A549 treated with Hydrocortisone at 1 μM for 4 hours (cell line): ENCODE measurements at places on chromosomes 7 and 10. TPM values are rescaled to one million over a fixed set of nuclear protein-coding genes. Genes with fewer than 3 reads are reported as not detected.

Gene OLAH
- total RNA-seq = 0.58 to 0.93 TPM (median 0.66 TPM) in 5 replicates

Gene IRF5
- 12.2 to 17.8 TPM (median 15.2 TPM) in 5 replicates for total RNA-seq

Gene HSPA14
- total RNA-seq = 40.7 to 46.6 TPM (median 43.9 TPM) in 5 replicates

Gene CALCR
- not detected in 5 replicates for total RNA-seq

Gene FAM25C
- total RNA-seq = 0.59 to 2.9 TPM (median 0.93 TPM) in 4 of 5 replicates, not detected in the other

Gene EMX2
- not detected in 5 replicates for total RNA-seq

Gene NUTM2A
- total RNA-seq = 0.06 to 0.28 TPM (median 0.13 TPM) in 5 replicates

Gene CALML3
- not detected in 5 replicates for total RNA-seq

Gene CCDC3
- total RNA-seq = 0.83 to 1.4 TPM (median 1.0 TPM) in 5 replicates

Gene PTPN20
- total RNA-seq = 2.9 to 5.1 TPM (median 4.1 TPM) in 5 replicates

Gene ZNF117
- total RNA-seq = 0.09 to 0.32 TPM (median 0.14 TPM) in 5 replicates

Gene ASIC3
- total RNA-seq = 6.0 to 10.8 TPM (median 9.5 TPM) in 5 replicates

Gene FZD8
- total RNA-seq = 3.6 to 5.3 TPM (median 4.9 TPM) in 5 replicates

Gene RTKN2
- total RNA-seq = 0.84 to 0.93 TPM (median 0.91 TPM) in 5 replicates

Gene GSTO2
- 1.7 to 2.4 TPM (median 1.9 TPM) in 5 replicates for total RNA-seq

Gene ARHGEF35
- 0.37 to 0.68 TPM (median 0.39 TPM) in 5 replicates for total RNA-seq

Gene TEX36
- not detected in 5 replicates for total RNA-seq

Gene KBTBD2
- 20.5 to 31.3 TPM (median 24.6 TPM) in 5 replicates for total RNA-seq

Gene ZNF488
- total RNA-seq = 10.9 to 15.0 TPM (median 13.2 TPM) in 5 replicates

Gene NOS3
- 0.33 to 0.51 TPM (median 0.38 TPM) in 5 replicates for total RNA-seq

Gene GRM3
- not detected in 5 replicates for total RNA-seq

Gene LIPK
- total RNA-seq = not detected in 5 replicates

Gene RSU1
- 81.0 to 91.6 TPM (median 84.9 TPM) in 5 replicates for total RNA-seq

Gene FXYD4
- total RNA-seq = not detected in 5 replicates

Gene ACSL5
- total RNA-seq = 0.29 to 0.46 TPM (median 0.41 TPM) in 5 replicates

Gene SPRN
- 0.22 to 0.54 TPM (median 0.30 TPM) in 5 replicates for total RNA-seq

Gene RADIL
- total RNA-seq = 1.1 to 2.7 TPM (median 2.0 TPM) in 5 replicates

Gene TMEM254
- 17.5 to 22.1 TPM (median 18.8 TPM) in 5 replicates for total RNA-seq

Gene TAS2R4
- 0.06 to 0.18 TPM (median 0.10 TPM) in 5 replicates for total RNA-seq
